ENCODE measurements at places on chromosomes 5 and 9.

DNA sequence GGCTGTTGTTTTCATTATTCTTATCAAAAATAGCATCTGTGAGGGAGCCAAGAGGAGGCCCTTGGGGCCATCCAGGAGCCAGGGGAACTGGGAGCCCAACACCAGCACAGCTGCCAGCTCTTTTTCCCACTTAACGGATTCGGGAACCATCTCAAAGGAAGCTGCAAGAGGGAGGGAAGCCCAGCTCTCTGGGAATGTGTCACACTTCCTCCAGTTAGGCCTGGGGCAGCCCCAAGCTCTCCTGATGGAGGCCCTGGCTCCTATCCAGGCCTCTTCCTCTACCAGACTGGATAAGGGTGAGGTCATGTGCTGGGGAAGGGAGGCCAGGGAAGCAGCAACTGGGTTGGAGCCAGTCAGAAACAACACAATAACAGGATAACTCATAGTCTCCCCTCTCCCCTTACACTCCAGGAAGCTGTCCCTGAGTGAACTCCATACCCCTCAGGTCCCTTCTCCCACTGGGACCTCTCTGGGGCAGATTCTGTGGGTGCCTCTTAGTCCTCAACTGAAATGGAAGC lies 12.7 kb downstream of the CSF2 start:
- DNase-seq = no peak

- DNase-seq = no peak
Observed at GRCh38 chr9:17519761-17520160, 59.1 kb upstream of the SH3GL2 start.

DNA sequence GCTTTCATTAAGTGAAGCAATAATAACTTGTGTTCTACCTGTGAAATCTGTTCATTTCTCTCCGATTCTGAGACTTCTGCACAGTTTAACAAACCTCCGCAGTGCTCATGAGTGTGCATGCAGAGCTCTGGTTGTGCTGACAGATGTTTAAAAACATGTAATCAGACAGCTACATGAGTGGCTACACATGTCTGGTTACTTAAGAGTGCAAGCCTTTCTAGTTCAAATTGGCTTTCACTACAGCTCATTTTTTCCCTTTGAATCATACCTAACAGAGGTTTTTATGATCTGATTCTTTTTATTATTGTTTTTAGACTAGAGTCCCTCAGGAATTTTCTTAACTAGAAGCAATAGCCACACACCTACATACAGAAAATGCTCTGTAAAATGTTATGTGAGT lies 310.2 kb downstream of the ARRDC3 start:
- DNase-seq = no peak

DNA sequence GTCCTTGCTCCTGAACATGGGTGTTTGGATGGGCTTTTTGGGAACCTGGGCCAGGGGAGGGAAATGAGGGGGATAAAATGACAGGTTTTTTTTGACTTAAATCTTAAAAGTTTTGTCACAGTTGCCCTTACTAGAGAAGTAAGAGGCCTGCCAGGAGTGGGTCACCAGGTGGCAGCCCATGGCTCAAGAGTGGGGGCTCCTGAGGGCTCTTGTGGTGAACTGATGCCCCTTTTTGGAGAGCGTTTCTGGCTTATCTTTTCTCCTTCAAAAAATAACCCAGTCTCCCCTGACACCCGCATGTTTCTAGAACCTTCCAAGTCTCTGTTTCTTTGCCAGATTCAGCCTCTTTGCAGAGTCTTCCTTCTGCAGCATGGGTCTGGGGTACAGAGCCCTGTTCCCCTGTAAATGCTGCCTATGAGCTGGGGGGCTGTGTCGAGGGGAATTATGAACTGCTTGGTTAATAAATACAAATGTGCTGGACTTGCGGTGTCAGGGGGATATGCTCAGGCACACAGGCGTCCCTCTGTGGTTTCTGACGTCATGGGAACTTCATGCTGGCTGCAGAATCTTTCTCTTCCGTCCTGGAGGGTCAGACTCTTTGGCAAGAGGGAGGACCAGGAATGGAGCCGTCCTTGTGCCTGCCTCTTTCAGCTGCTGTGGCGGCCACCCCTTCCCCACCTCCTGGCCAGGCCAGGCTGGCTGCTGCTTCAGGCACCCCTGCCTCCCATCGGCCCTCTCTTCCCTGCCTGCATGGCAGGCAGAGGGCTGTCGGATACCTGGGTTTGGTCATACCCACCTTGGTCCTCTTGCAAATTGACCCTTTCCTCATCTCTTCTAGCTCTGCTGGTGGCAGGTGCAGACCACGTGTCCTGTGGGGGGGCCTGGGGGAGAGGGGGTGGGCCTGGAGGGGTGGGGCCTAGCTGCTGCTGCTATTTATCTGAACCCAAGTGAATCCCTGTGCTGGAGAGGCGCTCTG lies 30.1 kb downstream of the PTPA start:
- no peak for DNase-seq

- DNase-seq = no peak
Observed at GRCh38 chr5:172598251-172599203, 42.5 kb upstream of the NEURL1B start.

GRCh38 chr9:28439688-28440087 lies 866.4 kb upstream of the C9orf72 start:
- DNase-seq = no peak

GRCh38 chr5:170644501-170644900 lies 139.0 kb upstream of the GABRP start:
- no peak for DNase-seq

DNA sequence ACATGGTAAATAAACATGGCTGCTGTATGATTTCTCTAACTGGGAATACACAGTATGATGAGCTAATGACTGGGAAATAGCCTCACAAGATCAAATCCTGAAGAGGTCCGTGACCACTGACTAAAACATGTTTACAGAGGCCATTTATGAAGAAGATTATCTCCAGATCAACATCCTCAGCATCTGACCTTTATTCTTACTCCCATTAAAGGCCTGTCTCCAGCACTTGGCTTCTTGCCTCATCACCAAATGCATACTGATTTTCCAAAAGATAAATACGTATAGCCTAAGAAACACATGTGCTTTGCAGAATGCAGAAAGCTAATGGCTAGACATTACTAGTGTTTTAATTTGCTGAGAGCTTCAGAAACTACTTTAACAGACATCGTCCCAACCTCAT lies 108.0 kb upstream of the TSLP start:
- DNase-seq = no peak

DNA sequence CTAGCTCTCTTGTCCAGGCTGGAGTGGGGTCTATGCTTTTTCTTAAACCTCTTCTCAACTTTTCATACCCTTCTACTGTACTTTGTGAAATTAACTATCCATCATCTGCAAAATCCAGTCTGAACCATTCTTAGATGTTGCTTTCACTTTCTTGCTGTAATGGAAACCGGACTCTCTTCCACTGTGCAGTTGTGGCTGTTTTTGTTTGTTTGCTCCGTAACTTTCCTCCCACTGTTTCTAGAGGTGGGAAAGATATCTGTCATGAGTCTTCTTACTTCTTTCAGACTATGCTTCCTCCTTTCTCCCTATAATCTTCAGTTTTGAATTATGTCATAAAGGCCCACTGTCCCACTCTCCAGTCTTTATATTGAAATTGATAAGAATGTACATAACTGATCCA lies 6.5 kb downstream of the TNPO1 start:
- DNase-seq = no peak

- no peak for DNase-seq
Observed at GRCh38 chr5:126300293-126300692, 122.9 kb upstream of the GRAMD2B start.

GRCh38 chr9:92276331-92277032 lies 17.0 kb downstream of the IARS1 start:
- DNase-seq = no peak

DNA sequence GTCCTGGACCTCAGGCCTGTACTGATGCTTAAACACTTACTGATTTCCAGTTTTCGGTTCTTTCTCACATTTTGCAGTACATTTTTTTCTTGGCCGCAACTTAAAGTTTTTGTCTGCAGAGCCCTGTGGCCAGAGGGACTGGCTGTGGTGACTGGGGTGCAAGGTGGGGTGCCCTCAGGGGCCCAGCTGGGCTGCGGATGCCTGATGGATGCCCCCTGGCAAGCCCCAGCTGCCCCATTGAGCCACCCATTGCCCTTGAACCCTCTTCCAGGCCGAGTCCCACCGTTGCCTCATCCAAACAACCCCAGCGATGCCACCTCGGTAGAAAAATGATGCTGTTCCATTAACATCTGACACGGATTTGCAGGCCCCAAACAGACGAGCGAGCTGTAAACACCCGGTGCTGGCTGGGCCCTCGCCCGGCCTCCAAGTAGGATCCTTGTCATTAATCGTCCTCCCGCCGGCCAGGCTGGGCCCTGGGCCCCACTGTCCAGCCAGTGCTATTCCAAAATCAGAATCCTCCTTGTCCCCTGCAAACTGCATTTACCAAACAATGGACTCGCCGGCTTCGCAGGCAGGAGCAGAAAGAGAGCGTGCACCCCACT lies 107.9 kb downstream of the PHF2 start:
- DNase-seq = no peak

DNA sequence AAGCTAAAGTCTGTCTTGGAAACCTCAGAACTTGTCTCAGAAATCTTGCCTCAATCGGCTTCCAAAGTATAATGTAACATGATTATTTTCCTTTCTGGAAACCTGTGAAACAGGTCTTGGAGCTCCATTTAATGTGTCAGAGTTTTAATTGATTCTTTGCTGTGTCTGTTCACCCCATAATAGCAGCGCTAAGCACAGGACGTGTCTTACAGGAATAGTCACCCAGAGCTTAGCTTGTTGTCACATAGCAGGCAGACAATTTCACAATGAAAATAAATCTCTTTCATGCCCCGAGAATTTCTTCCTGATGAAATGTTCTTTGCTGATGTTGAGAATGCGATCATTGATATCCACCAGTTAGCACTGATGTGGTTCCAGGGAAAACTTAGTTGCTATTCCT lies 40.2 kb upstream of the PTPN3 start:
- no peak for DNase-seq

DNA sequence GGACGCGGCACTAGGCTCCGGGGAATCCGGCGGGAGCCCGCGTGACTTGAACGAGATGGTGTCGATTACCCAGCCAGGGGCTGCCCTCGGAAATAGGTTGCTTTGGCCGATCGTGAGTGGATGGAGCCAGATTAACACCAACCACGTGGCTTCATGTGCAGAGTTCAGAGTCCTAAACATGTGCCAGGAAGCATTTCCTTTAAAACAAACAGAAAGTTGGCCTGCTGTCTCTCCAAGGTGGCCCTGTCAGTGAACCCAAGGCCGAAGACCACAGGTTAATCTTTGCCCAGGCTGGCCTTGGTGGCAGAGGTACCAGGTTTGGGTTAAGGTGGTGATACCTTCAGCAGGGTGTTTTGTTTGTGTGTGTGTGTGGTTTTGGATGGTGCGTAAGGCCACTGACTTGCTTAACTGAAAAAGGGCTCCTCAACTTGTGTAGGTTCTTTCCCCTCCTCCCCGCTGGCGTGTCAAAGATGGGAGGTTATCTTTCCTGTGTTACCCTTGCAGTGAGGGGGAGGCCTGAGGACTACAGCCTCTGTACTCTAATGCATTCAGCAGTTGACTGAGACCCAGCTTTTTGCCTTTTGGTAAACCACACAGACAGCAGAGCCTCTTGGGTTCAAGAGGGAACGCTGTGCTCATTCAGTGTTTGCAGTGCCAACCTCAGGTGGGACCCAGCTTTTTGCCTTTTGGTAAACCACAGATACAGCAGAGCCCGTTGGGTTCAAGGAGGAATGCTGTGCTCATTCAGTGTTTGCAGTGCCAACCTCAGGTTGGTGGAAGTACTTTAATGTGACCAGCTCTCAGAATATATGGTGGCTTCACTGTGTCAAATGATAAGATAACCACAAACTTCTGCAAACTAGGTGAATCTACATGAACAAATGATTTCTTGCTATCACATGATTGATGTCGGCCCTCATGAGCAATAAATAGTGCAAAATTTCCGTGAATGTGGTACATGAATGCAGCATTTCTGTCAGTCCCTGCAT lies 1.4 kb downstream of the IQGAP2 start:
- no peak for DNase-seq

GRCh38 chr5:156350256-156350655 lies 23.3 kb downstream of the SGCD start:
- no peak for DNase-seq

GRCh38 chr5:68173007-68173406 lies 42.5 kb upstream of the PIK3R1 start:
- no peak for DNase-seq

- DNase-seq = no peak
Observed at GRCh38 chr5:73644385-73644963, 18.5 kb downstream of the ARHGEF28 start.

DNA sequence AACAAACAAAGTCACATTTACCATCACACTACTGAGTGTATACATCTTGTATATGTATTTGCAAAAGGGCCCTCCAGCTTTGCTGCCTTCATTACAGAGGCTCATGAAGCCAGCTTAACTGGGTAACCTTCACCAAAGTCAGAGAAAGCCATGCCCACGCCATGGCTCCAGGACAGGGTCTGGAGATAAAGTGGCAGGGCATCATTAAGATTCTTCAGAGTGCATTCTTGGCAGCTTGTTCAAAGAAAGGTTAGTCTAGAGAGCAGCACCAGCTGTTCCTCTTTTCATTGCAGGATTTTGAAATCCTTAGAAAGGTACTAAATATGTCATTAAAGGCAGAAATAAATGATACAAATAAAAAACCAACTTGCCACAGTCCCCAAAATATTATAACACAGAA lies 333.2 kb downstream of the NDUFS4 start:
- no peak for DNase-seq

DNA sequence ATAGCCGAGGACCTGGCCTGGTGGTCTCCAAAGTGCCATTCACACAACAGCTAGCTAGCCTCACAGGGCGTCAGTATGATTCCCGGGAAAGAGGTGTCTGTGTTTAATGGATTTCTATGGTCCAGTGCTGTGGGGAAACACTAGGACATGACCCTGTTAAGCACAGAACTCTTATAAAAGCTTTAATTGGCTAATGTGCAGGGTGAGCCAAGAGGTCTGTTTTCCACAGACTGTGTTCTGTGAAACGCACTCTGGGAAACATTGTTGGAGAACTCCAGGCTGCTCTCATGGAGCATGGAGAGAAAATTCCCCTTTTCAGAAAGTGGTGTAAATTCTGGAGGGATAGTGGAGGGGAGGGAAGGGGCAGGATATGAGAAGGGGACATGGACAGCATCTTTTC lies 331.4 kb downstream of the FBXL7 start:
- DNase-seq = no peak

- DNase-seq = peak; percentile 96
Observed at GRCh38 chr9:127224883-127225739, 39.5 kb upstream of the GARNL3 start.

- DNase-seq = no peak
Observed at GRCh38 chr9:95250462-95251221, 66.9 kb downstream of the FANCC start.

Measured in nucleus accumbens (tissue), 56 donors.